Activated CD8-positive, alpha-beta memory T cell treated with anti-CD3 and anti-CD28 coated beads for 4 hours (primary cell): ENCODE measurements at places on chromosomes 11 and 22.

- DNase-seq = no peak
These were observed 70.7 kb upstream of the E2F8 start for GRCh38 chr11:19311308-19312030.

GRCh38 chr11:78037825-78038620 lies 14.9 kb upstream of the KCTD14 start:
- no peak for DNase-seq

- no peak for DNase-seq
These were observed 39.7 kb downstream of the ACAT1 start for GRCh38 chr11:108160970-108161566.

DNA sequence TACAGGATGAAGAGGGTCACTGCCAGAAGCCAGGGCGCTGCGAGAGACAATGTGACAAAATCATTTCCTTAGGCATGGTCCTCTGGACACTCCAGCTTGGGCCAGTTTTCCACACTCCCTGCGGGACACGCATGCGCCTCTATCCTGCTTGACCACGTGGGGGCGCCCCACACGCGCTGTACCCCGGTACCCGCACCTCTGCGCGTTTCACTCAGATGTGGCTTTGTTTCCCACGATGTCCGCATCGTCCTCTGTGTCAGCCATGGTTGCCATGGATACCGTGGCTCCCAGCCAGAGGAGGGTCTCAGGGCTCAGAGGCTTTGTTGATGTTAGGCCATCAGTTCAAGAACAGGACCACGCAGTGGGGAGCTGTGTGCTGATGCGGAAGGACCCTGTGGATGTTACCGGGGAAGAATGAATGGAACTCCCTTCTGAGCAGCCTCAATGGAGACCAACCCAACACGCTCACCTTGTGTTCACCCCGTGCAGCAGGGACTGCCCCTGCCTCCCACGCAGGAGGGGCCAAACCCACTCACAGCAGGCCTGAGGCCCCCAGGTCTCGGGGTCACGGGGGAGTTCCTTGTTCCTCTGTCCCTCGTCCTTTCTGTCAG lies 101.1 kb upstream of the SLC22A12 start:
- DNase-seq = peak; percentile 7

DNA sequence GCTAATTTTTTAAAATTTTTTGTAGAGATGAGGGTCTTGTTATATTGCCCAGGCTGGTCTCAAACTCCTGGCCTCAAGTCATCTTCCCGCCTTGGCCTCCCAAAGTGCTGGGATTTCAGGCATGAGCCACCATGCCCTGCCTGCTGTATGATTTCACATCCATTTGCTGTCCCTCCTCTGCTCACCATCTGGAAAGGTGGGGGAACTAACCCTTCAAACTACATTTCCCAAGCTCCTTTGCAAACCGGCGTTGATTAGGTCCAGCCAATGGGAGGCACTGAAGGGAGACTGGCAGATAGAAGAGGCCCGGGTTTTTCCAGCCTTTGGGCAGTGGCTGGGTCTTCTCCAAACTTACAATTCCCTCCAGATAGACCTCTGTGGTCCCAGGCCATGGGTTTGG lies 19.3 kb downstream of the RFPL1 start:
- DNase-seq = no peak

DNA sequence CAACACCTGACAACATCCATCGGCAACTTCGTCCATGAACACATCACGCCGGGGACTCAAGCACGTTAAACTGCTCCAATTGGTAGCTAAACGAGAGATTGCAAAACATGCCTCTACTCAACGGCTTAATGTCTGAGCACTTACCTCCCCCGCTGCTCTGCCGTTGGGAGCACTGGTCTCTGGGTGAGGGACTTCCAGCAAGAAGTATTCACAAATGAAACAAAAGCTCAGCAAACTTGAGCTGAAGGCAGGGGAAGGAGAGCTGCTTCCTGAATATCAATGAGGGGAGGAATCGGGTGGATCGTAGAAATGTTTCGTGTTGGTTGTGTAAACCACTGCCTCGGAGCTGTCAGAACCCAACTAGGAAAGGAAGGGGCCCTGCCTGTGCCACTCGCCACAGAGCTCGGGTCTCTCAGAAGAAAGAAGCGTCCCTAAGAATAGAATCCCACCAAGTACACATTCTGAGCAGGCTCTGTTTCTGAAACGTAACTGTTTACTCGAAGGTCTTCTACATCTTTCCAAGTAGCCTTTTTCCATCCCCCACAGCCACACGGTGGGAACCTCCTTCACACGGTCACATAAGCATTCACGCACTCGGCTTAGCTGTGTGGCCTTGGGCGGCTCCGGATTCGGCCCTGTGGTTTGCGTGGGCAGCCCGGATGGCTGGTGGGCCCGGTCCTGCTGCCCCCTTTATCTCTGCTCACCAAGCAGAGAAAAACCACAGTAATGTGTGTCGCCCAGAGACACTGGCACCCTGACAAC lies at the start of gene MLC1:
TSS of gene MLC1 (minus strand) at position 216 of the 762 bp plus-strand sequence. CDS start 524 bp downstream, outside the sequence.
- no peak for DNase-seq

GRCh38 chr11:117919781-117920221 lies 9.4 kb downstream of the TMPRSS13 start:
- DNase-seq = no peak

DNA sequence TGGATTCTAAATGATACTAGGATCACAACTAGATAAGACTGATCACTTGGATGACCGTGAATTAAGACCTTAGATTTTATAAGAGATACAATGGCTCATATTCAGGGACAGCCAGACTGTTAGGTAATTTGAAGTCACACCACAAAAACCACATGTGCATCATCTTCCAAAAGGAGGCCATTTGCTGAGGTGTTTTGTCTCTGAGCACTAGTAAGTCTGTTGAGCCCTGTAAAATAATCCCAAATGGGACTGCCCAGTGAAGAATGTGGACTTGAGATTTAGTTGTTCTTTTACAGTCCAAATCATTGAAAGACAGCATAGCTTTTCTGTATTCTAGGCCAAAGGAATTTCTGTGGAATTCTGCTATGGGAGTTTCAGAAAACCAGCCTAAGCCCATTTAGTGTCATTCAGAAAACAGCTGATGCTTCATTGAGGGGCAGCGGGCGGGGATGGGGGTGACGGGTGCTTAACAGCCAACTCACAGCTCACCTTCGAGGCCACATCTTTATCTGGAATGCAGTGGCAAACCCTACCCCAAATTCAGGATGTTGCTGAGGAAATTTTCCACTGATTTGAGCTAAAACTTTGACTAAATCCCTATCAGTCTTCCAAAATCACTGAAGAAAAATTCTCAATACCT lies 80.1 kb upstream of the BIRC3 start:
- DNase-seq = no peak

DNA sequence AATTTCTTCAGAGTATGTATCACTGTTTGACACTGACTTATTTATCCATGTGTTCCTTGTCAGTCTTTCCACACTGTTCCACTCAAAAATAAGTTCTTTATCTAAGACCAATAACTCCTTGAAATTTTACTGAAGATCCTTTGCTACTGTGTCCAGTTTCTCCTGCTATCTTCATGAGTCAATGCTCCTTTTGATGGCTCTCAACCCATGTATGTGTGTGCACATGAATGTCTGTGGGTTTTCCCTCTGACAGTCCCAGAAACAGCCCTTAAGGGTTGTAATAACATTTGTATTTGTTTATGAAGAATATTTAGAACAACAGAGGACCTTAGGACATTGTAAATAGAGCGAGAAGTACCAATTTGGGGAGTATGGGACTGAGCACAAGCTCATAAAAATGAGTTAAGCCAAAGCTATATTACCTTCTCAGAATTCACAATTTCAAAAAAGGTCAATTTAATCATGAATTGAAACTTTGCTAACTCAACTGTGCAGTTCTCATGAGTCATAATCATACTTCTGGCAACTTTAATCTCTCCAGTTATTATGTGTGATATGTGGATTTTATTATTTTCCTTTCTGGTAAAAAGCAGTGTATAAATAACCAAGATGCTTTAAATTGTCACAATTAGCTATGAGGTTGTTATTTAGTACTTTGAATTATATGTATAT lies 533.6 kb downstream of the CNTN5 start:
- no peak for DNase-seq

- DNase-seq = no peak
These were observed 69.7 kb upstream of the GALNT18 start for GRCh38 chr11:11691296-11692151.

DNA sequence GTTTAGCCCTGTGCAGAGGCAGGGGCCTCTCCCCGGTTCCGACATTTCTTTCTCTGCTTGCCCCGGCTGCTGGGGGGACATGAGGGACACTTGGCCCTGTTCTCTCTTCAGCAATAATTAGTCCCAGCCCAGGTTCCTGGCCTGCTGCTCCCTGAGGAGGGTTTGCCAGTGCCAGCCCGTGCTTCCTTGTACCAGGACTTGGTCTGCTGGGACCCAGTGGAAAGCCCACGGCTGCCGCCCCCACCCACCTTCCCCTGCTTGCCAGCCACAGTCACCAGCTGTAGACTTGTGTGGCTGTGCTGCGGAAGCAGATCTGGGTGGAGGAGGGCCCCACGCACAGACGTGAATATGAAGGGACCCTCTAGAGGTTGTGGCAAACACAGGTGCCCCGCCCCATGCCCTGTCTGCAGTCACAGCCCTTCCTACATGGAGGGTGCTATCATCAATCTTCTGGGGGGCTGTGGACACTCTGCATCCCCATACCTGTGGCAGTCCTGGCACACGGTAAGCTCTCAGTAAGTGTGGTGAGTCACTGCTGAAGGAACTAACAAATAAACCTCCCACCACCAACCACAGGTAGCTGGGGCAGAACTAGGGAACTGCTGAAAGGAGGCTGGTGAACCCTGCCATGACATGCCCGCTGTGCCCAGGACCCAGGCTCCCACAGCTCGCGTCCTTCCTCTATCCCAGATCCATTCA lies 949 bp downstream of the TP53AIP1 start:
- no peak for DNase-seq

GRCh38 chr11:7533199-7534041 lies 19.6 kb downstream of the PPFIBP2 start:
- no peak for DNase-seq

DNA sequence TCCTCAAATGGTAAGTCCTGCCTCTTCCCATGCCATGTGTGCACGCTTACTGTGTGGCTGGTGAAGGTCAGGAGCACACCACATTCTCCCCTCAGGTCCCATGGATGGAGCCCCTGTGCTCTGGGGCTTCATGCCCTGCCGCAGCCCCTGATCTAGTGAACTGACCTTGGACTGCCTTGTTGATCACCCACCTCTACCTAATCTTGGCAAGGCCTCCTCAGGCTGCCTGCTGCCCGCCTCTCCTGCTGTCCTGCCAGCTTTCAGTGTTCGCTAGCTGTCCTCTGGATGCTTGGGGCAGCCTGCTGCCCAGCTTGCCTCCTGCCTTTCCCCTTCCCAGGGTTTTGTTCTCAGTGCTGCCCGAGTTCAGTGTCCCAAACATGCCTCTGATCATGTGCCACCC lies 38.1 kb downstream of the CABIN1 start:
- DNase-seq = no peak

DNA sequence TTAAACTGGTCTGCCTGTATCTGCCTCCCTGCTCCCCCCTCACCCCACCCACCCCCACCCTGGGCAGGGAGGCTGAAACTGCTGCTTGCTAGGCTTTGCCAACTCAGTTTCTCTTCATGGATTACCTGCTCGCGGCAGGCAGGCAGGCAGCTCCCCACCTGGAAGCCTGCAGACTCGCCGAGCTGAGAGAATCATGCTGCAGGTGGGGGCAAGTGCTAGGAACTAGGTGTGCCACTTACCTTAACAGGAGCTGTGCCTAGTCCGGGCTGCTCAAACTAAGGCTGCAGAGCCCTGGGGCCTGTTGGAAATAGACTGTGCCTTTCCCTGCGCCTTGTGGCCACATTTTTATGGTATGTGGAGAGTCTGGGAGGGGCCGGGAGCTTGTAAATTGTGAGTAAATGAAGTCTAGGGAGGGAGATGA lies 30.3 kb downstream of the MARK2 start:
- no peak for DNase-seq

DNA sequence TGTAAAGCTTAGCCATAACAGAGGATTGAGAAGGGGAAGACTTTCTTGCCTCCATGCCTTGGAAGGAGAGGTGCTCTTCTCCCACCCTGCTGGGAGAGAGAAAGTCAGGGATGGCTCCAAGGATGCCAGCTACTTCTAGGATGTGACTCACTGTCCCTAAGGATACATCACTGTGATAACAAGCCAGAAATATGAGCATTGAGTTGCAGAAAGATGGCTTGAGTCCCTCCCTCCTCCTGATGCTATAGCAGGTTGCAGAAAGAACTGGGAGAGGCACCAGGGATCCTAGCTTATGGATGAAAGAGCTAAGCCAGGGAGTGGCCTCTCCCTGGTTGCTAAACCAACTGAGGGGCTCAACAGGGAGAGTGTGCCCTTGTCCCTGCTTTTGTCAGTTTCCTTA lies 27.8 kb upstream of the FJX1 start:
- no peak for DNase-seq

DNA sequence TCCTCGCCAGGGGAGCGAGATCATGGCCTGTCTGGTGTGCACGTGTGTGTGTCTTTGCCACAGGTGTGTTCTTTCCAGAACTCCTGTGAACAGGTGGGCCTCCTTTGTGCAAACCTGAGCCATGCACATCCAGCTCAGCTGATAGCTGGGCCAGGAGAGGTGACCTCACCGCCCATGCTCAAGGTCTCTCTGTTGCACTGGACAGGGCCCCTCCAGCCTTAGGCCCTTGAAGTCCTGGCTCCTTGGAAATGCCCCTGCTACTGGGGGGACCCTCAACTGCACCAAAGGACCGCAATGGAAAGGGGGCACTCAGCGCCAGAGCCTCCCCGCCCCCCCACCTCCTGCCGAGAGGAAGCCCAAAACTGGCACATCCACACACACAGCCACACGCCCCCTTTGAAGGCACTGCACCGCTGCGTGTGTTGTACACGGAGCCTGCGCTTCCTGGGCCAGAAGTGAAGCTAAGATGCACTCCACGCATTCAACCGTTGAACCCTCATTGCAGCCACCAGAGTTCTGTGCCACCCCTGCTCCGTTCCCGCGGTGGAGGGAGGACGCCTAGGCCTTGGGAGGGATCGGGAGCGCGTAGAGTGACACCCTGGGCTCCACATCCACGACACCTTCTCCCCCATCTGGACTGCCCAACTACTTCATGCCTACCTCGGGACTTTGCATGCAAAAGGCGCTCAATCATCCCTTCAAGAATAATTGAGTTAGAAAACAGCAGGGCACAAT lies 16.4 kb upstream of the IL2RB start:
- DNase-seq = no peak

DNA sequence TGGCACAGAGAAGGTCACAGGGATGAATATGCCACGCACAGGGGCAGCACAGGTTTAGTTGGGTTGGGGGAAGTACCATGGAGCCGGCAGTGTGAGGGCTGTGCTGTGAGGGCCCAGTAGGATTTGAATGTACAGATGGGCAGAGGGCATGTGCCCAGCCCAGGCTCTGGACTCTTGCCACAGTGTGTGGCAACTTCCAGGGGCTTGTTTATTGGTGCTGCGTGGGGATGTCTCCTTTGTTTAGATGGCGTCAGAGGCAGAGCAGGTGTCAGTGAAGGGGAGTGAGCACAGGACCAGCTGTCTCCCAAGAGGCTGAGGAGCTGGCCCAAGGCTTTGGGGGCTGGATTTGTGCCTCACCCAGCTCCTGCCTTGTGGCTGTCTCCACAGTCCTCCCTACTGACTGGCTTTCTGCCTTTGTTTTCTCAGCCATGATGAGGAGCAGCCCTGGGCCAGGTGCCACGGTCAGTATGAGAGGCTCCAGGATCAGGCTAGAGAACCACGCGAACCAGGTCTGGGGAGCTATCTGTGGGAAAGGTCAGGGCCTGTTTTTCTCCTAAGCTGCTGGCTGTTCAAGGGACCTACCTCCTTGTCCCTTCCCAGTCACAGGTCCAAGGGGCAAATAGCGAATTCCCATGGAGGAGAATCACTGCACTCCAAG lies 21.9 kb downstream of the SUN2 start:
- DNase-seq = no peak
